ENCODE measurements at places on chromosomes 12 and 14.

DNA sequence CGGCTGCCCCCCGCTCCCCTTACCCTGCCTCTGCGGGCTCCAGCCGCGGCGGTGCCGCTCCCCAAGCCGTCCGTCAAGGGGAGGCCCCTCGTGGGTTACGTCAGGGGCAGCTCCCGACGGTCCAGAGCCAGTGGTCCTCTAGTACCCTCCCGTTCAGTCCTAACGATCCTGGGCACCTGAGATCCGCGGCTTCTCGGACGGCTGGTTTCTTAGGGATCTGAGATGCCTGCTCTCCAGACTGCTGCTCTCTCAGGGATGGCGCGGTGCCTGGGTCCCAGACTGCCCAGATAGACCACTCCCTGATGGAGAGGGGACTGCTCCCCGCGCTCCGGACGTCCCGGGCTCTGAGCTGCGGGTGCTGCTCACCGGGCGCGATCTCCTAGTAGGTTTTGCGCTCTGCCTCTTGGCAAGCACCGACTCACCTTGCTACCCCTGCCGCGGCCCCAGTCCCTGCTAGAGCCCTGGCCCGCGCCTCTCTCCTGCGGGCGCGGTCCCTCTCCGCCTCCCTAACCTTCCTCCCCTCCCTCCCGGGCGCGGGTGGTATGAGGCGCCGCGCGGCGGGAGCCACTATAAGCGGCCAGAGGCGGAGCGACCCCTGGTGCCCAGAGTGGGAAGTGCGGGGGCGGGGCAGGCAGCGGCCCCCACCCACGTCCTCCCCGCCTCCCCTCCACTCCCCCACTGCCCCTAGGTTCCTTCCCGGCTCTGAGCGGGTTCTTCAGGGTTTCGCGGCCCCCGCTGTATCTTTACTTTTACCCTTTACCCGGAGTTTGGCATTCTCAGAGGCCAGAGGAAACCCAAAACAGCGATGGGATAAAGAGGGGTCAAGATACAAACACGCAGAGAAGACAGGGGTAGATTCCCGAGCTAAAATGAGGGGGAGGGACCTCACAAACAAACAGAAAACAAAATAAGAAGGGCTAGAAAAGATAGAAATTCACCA lies at the start of gene C1QL4:
C1QL4 (minus strand) TSS at position 544 of the 940 bp plus-strand sequence. CDS start 711 bp downstream, outside the sequence.
- DNase-seq, result peak; percentile 41

DNA sequence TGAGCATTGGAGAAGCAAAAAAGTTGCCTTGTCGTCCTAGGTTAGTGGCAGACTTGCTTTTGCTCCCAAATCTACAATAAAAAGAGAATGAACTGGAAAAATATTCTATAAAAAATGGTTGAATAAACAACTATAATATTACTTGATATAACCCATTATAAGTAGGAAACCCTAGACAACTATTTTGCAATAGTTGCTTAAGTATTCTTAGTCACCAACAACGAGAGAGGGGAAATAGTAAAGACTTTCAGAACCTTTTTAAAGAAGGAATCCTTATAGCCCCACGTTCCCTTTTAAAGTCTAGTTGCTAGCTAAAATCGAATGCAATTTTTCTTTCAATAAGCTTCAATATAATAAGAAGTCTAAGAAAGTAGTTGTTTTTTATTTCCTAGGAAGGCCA lies 17.5 kb downstream of the AQP6 start:
- DNase-seq, result peak; percentile 22

DNA sequence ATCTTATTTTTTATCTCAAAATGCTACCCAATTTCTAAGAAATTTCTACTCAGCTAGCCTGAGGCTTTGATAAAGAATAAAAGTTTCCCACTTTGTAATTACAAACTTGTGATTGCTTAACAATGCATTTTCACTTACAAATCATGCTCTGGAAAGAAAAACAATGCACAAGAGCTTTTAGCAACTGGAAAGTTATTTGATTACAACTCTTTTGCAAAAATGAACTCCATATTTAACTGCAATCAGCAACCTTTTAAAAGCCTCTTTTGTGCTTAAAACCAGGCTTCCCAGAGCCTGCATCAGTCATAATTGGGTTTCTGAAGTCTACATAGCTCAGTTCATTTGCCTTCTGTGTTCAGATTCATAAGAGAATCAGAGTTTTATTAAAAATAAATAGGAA lies 395.2 kb downstream of the PAWR start:
- DNase-seq, result no peak

GRCh38 chr12:117724543-117724942 lies 244.2 kb downstream of the KSR2 start:
- DNase-seq, result no peak

DNA sequence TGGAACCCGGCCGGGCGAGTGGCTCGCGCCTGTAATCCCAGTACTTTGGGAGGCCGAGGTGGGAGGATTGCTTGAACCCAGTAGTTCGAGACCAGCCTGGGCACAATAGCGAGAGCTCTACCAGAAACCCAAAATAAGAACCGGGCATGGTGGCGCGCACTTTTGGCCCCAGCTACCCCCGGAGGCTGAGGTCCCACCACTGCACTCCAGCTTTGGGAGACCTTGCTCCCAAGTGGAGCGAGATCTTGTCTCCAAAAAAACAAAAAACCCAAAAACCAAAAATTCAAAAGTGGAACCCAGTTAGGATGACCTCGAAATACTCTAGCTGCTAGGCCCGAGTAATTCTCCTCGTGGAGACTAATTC lies 769 bp upstream of the VTI1B start:
- DNase-seq, result no peak

- DNase-seq, result no peak
Measured at GRCh38 chr14:68223631-68224030, 404.1 kb downstream of the RAD51B start.

DNA sequence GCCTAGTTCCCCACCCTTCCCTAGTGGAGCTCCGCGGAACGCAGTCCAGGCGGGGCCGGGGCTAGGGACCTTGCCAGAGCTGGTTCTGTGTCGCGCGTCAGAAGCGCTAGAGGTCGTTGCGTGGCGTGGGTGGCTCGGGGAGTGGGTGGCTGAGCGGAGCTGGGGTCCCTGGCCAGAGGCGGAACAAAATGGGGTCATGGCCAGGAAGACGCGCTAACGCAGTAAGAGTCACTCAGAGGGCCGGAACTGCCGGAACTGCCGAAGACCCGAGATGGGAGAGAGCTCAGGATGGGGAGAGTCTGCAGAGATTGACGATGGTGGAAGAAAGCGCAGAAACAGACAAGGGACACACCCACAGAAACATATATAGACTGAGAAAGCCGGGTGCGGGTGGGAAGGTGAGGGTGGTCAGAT lies 4.8 kb downstream of the DGKA start:
- no peak for DNase-seq

DNA sequence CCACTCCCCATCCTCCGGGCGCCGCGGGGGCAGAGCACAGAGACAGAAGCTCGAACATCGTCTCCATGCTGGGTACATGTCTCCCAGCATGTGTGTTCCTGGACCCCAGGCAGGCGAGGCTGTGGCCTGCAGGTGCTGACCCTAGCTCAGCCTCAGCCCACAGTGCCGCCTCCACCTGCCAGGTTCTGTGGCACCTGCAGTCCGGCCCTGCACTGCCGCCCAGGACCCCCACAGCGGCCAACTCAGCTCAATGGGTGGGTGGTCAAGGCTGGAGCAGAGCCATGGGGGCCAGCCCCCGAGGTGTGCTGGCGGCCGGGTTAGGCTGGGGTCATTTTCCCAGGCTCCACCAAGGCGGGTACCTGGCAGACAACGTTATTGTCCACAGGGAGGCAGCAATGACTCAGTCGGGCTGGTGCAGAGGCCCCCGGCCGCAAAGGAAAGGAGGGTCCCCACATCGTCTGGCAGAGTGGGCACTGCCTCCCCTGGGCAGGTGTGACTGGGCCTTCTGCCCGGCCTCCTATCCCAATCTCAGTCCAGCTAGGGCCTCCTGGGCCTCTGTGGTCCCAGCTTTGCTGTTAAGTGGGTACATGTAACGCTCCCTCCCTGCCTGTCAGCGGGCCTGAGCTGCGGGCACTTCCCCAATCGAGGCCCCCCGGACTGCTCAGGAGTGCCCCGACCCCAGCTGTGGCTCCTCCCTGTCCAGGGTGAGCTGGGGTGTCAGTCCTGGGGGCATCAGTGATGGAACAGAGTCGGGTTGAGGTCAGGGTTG lies 20.2 kb upstream of the NUDT14 start:
- DNase-seq, result no peak

DNA sequence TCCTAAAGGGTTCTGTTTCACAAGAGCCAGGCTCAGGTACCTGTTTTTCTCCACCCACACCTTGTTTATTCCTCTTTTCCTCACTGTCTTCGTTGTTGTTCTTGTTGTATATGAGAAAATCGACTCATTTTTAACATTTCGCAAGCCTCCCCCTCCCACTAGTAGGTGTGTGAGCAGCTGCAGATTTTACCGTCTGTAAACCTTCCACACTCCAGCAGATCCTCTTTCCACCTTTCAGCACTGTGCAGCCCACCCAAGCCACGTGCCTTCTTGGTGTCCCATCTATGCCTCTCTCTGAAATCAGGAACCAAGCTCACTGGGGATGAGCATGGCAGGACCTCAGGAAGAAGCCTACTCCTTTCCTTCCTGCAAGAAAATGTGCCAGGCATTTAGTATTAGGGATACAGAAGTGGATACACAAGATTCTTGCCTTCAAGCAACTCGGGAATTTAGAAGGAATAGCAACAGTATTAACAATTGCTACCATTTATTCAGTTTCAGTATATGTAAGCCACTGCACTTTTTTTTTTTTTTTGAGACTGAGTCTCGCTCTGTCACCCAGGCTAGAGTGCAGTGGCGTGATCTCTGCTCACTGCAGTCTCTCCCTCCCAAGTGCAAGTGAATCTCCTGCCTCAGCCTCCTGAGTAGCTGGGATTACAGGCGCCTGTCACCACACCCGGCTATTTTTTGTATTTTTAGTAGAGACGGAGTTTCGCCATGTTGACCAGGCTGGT lies 113.6 kb downstream of the CHST11 start:
- no peak for DNase-seq

DNA sequence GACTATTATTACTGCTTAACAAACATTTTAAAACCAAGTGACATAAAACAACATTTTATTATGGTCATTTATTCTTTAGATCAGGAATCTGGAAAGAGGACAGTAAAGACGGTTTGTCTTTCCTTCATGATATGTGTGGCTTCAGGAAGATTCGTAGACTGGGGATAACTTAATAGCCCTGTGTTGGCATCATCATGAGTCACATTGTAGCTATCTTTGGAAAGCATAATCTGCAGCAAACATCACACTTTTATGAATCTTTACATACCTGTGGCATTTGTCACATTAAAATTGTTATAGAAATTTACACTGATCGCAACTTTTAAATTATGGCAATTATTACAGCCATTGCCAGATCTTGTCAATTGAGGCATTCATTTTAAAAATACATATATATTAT lies 397.1 kb downstream of the NOVA1 start:
- no peak for DNase-seq

DNA sequence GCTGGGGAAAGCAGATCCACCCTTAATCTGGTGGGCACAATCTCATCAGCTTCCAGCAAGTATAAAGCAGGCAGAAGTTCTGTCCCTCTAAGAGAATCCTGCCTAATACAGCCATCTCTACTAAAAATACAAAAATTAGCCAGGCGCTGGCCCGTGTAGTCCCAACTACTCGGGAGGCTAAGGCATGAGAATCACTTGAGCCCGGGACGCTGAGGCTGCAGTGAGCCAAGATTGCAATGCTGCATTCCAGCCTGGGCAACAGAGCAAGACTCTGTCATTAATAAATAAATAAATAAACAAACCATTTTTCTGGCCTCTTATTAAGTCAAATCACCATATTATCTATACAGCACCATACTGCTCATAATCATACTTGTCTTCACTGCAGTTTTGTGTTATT lies 111.2 kb downstream of the MED13L start:
- no peak for DNase-seq

GRCh38 chr12:61998791-61999190 lies 261.4 kb upstream of the USP15 start:
- no peak for DNase-seq

GRCh38 chr12:7017870-7018349 lies 366 bp downstream of the LPCAT3 start:
- no peak for DNase-seq

DNA sequence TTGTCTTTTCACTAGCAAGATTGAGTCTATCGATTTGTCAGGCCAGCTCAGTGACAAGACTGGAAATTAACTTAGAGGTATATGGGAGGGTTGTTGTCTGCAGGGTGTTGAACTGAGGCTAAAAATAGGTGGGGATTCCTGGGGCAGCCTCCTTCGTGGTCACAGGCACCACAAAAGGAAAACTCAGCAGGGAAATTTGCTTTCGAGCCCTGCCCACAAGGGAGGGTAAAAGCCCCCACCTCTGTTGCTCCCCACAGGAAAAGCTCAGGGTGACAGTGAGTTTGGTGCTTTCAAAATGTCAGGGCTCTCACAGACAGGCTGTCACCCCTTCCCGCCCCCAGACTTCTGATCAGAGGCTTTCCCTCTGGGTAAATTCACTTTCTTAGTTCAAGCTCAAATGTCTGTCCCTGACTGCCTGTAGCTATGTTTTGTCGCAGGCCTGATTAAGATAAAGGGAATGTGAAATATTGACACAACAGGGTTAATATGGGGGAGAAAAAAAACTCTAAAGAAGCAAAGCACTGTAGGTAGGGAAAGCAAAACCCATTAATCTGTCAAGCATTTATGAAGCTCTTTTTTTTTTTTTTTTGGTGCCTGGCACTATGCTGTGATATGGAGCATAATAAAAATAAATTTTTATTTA lies 11.7 kb upstream of the NFKBIA start:
- DNase-seq, result no peak

DNA sequence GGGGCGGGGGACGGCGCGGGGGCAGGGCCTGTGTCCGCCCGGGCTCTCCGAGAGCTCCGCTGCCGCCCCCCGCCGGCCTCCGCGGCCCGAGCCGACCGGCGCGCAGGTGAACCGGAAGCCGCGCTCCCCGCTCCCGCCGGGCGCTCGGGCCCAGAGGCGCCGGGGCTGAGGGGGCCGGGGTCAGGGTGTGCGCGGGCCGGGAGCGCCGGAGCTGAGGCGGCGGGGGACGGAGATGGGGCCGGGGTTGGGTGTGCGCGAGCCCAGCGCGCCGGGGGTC lies 431 bp downstream of the HIP1R start:
- no peak for DNase-seq

DNA sequence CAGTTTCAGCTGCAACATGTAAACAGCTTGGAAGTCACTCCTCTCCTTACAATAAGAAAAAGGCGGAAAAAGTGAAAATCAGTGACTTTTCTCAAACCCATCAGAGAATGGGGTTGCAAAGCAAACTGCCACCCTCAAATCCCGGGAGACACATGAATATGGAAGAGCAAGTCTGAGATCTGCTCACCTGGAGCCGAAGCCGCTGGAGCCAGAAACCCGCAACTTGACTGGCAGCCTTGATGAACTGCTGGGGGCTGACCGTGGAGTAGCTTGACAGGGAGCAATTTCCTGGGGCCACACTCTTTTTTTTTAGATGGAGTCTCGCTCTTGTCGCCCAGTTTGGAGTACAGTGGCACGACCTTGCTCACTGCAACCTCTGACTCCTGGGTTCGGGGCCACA lies 208.2 kb downstream of the KIF26A start:
- no peak for DNase-seq

- DNase-seq, result no peak
Measured at GRCh38 chr12:115343601-115344000, 659.6 kb upstream of the TBX3 start.

- DNase-seq, result no peak
Measured at GRCh38 chr12:113070117-113070906, 13.8 kb downstream of the DTX1 start.

Data from fibroblast of the conjunctiva (primary cell).